Dorsolateral prefrontal cortex (tissue), 122 donors: ENCODE measurements at places on chromosomes 13 and 19.

DNA sequence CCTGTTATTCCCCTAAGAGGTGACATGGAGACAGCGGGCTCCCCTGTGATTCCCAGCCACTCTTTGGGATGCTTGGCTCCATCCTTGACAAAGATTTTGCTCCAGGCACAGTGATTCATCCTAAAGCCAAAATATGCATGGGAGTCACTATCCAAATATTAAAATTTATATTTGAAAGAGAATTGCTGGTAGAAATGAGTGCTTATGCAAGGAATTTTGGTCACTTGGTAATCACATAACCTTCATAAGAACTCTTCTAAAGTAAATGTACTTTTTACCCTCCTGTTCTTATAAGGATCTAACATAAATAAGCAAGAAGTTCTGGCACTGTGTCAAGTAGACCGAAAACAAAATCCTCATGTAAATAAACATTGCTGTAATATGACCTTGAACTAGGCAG lies 385.8 kb downstream of the ITGBL1 start:
- DNase-seq, result no peak

- DNase-seq, result no peak
Measured at GRCh38 chr19:28985201-28985600, 227.8 kb downstream of the UQCRFS1 start.

DNA sequence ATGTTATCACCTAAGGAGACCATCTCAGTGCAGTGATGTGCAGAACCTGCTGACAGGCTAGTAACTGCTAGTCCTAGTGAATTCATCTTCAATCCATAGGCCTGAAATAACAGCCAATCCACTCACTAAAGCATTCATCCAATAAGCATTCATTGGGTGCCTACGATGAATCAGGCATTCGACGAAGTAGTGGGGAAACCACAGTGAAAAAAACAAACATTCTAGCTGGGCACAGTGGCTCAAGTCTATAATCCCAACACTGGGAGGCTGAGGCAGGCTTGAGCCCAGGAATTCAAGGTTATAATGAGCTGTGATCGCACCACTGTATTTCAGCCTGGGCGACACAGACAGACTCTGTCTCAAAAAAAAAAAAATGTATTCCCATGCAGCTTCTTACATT lies 135.6 kb downstream of the RNF17 start:
- DNase-seq, result no peak

GRCh38 chr19:28445826-28446225 lies 767.1 kb downstream of the UQCRFS1 start:
- DNase-seq, result no peak

DNA sequence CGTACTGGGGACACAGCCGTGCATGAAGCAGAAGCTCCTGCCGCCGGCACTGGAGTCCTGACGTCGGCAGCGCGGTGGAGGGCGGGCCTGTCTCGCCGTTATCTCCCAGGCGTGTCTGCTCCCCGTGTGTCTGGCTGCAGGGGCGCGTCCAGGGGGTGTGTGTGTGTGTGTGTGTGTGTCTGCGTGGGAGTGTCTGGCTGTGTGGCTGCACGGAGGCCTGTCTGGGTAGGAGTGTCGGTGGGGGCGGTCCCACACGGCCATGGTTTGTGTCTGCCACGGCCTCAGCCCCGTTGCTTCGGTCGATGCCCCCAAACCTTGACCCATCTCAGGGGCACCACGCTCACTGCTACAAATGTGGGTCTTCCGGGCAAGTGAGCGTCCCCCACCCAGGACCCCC lies 18.3 kb downstream of the ARID3A start:
- DNase-seq, result no peak

DNA sequence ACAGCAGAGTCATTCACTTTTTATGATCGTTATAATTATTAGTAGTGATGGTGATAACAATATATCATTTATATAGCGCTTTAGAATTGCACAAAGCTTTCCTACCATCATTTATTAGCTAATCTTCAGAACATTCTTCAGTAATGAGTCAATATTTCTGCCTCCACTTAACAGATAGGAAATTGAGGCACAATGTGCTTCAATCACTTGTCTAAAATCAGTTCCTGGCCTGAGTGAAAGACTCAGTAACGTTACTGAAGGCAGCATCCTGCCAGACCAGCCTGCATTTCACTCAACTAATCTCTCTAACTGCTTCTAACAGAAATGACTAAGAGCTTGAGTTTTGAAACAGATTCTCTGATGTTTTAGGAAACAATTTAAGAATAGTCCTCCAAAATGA lies 412.1 kb downstream of the MZT1 start:
- no peak for DNase-seq

DNA sequence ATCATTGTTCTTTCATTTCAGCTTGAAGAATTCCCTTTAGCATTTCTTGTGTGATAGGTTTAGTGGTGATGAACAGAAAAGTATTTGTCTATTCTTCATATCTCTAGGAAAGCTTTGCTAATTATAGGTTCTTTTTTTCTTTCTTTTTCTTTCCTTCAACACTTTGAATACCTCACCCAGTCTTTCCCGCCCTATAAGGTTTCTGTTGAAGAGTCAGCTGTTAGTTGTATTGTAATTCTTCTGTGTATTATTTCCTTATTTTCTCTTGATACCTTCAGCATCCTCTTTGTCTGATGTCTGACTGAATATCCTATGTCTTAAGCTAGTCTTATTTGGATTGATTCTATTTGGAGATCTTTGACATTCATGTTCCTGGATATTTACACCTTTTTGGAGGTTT lies 1989.4 kb downstream of the PCDH9 start:
- no peak for DNase-seq

DNA sequence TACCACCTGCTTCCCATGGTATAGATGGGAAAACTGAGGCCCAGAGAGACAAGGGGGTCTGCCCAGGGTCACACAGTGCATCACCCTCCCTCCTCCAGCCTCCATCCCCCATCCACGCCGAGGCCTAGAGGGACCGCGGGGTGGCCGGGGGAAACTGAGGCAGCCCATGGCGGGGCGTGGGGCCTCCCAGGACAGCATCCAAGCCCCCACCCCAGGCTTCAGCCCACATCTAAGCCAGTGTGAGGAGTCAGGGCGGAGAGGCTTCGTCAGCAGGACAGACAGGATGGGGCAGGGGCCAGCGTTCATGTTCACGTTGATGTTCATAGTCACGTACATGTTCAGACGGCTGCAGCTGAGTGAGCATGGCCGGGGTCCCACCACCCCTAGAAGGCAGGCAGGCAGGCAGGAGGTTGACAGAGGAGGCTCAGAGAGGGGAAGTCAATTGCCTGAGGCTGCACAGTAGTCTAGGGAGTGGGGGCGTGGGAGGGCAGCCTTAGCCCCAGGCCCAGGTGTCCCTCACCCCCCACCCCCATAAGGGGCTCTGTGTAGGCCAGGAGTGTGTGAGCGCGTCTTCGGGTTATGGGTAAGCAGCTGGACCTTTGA lies 23.3 kb downstream of the SMIM24 start:
- no peak for DNase-seq

DNA sequence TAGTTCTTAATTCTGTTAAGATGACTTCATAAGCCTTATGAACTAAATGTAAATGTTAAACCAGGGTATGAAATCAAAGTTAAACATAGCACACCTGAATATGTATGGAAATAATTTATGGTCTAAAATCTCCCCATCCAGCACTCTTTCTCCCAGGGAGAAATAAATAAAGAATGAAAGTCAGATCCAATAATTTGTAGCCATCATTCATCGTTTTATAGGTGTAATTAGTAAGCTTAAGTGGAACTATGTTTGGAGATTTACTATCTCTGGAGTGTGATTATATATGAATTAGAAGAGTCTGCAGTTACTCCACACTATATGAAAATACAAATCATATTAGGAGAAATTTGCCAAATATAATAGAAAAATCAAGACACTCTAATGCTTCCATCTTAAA lies 405.1 kb downstream of the DACH1 start:
- no peak for DNase-seq

DNA sequence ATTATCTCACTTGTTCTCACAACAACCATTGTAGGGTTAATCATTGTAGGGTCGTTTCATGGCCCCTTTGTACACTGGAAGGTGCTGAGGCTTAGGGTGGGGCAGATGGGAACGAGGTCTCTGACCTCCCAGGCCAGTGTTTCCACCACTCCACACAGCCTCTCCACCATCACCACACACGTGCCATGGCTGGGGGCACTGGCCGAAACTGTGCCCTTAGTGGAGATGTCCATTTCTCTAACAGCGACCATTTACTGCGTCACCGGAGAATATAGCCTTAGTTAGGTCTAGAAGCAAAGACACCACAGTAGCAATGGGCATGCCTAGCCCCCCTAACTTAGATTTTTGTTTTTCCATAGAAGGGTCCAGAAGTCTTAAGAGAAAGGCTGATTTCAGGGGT lies 36.5 kb downstream of the COL4A1 start:
- DNase-seq, result no peak

GRCh38 chr19:35767288-35768081 lies 7.9 kb upstream of the ARHGAP33 start:
- DNase-seq, result no peak

DNA sequence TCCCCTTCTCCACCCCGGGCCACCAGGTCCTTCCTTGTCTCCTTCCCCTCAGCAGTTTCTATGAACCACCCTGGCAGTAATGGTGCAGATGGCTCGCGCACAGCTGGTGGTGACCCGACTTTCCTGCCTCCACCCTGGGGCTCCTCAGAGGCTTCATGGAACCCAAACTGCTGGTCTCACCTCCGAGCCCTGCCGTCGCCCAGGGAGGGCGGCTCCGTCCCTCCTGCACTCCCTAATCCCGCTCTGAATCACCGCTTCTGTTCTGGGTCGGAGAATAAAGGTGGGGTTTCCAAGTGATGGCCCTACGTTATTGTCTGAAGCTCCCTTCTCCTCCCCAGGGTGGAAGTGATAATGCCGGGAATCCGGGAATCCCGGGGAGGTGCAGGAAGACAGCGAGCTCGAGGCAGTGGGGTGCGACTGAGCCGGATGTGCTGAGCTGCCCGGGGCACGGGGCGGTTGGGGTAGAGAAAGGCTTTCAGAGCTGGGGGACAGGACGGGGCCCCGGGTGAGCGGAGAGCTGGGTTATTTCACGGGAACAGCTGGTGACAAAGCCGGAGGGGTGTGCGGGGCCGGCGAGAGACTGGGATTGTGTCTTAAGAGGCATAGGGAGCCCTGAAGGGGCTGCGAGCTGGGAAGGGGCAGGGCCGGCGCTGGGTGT lies 711 bp downstream of the FUT2 start:
- DNase-seq, result no peak

GRCh38 chr13:44546164-44546563 lies 30.0 kb downstream of the TSC22D1 start:
- no peak for DNase-seq

DNA sequence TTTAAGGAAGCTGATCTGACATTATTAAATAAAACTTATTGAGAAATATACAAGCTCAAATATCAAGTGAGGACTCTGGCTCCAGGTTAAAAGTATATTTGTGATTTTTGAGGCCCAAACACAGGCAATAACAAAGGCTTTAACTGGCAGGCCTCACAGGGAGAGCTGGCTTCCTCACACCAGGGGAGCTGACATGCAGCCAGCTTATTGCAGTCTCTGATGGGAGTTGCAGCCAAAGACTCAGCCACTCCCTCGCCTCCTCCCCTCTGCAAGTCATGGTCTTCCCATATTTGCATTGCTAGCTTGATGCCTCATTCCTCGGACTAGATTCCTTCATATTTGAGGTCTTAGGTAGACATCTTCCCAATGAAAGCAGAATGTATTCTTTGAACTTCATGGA lies 647.1 kb upstream of the SLITRK6 start:
- DNase-seq, result peak; percentile 22

DNA sequence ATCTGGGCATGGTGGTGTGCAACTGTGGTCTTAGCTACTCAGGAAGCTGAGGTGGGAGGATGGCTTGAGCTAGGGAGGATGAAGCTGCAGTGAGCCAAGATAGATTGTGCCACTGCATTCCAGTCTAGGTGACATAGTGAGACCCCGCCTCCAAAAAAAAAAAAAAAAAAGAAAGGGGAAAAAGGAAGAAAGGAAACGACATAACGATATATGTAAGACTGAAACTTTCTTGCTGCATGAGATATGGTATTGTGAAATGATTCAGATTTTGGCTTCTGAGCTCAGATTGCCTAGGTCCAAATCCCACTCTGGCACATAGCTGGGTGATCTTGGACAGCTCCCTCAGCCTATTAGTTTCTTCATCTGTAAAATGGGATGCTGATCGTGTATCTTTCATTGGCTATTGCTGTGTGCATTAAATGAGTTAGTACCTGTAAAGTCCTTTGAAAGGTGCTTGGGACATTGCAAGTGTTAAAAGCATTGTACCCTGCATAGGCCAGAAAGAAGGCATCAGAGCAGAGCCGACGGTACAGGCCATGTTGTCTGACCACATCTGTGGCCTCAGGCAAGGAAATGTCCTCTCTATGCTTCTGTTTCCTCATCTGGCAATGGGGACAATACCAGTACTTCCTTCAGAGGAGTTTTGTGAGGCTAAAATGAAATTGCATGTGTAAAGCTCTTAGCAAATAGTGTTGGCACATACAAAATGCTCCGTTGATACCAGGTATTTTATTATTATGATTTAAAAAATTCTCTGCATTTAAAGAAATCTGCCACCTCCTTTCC lies 32.6 kb upstream of the SLC46A3 start:
- no peak for DNase-seq

DNA sequence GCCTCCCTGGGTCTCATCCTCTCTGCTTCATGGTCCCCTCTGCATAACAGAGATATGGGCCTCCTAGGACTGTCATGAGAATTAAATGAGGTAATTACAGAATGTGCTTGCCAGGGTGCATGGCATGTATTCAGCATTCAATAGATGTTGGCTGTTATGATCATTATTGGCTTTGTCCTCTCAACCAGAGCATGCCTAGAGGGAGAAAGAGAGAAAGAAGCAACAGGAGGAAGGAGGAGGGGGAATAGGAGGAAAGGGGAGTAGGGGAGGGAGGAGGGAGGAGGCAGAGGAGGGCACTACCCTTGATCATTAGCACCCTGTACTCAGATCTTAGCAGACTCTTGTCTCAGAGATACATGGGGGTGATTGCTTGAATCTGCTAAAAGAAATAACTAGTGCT lies 41.0 kb upstream of the SIAH3 start:
- DNase-seq, result no peak

DNA sequence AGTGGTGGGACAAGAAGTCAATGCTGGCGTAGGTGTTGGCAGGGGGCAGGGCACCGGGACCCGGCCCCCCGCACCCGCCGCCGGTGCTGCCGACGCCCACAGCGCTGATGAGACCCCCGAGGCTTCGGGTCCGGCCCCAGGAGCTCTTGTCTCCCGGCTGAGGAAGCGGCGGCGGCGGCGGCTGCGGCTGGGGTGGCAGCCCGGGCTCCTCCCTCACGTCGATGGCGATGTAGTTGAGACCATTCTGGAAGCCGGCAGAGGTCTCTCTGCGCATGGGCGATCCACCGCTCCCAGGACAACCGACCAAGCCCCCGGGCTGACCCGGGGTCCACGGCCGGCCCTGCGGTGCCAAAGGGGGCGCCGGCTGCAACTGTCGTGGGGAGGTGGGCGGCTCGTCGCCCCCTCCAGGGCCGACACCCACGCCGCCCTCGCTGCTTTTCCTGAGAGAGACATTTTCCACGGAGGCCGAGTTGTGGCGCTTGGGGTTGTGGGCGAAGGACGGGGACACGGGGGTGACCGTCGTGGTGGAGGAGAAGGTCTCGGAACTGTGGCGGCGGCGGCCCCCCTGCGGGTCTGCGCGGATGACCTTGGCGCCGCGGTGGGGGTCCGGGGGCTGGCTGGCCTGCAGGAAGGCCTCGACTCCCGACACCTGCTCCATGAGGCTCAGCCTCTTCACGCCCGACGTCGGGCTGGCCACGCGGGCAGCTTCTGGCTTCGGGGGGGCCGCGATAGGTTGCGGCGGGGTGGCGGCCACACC lies 4.1 kb downstream of the IRS2 start:
- DNase-seq, result no peak
